Activated CD4-positive, alpha-beta T cell treated with anti-CD3 and anti-CD28 coated beads, Interleukin-10, Interleukin-2, amounts not matched to agents 100 ng/mL and 50 ng/mL, durations not matched to agents 16 hours and 8 hours (primary cell): ENCODE measurements at places on chromosomes 2 and 18.

GRCh38 chr2:231662028-231662810 lies 46.1 kb upstream of the PTMA start:
- DNase-seq, result peak; percentile 98

GRCh38 chr2:237244178-237244577 lies 158.5 kb downstream of the COPS8 start:
- DNase-seq, result no peak

DNA sequence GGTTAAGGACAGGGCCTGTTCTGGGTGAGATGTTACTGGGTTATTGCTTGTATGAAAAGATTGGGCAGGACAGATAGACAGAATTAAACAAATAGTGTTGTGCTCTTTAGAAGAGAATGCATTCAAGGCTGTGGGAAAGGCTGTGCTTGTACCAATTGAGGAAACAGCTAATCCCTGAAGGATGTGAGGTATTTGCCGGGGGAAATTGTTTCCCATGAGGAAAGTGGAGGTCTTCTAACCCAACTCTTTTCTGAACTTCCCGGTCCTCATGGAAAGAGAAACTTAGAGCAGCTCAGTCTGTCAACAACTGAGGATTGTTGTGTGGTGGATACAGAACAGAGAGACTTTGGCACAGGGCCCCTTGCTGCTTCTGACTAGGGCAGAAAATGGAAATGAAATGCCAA lies 9.5 kb downstream of the SLC1A4 start:
- no peak for DNase-seq

- no peak for DNase-seq
Observed at GRCh38 chr2:41602341-41602740, 445.5 kb upstream of the PKDCC start.

- no peak for DNase-seq
Observed at GRCh38 chr2:150971910-150972309, 289.8 kb downstream of the RBM43 start.

DNA sequence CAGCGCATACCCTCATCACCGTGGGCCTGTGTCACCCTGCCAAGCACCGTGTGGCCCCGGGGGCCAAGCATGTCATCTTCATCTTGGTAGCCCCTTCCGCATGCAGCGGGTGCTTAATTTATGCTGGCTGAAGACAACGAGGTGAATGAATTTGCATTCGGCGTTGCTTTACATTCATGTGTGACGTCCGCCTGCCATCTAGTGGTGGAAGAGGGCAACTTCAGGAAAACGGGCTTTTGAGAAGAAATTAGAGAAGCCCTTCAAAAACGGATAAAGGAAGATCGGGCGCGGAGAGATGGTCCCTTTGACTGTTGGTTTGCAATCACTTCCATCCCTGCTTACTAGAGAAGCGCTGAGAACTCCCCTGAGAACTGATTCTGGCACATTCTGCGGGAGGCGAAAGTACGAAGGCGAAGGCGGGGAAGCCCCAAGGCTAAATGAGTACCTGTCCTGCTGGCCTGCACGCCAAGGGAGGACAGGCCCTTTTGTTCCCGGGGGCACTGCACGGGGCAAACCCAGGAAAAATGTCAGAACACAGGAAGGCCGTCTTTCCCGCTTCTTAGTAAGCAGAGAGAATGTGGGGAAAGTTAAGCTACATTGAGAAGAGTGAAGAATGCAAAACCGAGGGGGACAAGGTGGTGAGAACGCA lies 145.9 kb downstream of the ZNF516 start:
- DNase-seq, result peak; percentile 73

GRCh38 chr2:71863396-71863795 lies 284.3 kb downstream of the CYP26B1 start:
- no peak for DNase-seq

DNA sequence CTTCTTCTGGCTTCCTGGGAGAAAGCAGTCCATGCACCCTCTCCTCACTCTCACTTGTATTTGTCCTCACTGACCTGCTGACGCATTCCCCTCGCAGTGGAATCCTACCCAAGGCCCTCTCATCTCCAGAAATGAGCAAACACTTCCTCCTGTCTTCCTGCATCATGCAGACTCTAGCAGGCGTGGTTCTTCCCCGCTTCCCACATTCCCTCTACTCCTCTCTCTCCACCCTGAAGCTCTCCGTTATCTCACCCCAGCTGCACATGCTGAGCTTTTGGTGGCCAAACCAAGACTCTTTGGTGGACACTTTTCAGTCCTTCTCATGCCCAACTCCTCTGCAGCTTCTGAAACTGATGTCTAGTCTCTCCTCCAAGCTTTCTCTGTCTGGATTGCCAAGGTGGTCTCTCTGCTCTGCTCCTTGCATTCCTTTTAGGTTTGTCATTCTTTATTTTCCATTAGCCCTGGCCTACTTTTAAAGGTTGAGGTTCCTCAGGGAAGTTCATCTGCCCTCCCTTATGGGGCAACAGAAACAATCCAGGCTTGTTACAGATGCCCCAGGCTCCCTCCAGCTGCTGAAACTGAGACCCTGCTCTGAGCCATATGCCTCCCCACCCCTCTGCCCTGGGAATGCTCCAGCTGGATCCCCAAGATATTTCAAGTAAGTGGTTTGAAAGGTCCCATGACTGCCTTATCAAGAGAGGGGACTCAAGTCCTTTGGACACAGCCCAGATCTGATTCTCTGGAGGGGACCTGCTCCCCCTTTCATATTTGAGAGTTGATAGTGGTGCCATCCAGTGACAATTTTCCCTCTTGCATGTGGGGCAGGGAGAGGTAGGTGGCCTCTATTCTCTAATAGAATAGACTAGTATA lies 835 bp upstream of the IL18RAP start:
- peak; percentile 66 for DNase-seq

DNA sequence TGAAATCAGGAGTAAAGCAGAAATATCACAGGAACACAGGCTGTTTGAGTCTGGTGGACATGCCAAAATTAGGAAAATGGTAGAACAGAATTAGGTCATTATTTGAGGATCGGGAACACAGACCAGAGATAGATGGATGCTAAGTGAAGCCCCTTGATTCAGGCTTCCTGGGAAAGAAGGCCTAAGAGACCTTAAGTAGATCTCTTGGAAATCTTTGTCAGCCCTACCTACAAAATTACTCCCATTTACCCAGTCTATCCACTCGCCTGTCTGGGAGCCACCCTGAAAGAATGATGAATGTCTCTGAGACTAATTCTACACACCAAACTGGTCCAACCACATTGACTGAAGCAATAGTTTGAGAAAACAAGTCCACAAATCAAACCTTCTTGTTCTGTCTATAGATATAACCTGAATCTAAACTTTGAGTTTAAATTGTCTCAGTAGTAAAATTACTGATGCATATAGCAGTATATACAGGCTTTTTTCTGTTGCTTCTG lies 36.6 kb upstream of the TANK start:
- no peak for DNase-seq

DNA sequence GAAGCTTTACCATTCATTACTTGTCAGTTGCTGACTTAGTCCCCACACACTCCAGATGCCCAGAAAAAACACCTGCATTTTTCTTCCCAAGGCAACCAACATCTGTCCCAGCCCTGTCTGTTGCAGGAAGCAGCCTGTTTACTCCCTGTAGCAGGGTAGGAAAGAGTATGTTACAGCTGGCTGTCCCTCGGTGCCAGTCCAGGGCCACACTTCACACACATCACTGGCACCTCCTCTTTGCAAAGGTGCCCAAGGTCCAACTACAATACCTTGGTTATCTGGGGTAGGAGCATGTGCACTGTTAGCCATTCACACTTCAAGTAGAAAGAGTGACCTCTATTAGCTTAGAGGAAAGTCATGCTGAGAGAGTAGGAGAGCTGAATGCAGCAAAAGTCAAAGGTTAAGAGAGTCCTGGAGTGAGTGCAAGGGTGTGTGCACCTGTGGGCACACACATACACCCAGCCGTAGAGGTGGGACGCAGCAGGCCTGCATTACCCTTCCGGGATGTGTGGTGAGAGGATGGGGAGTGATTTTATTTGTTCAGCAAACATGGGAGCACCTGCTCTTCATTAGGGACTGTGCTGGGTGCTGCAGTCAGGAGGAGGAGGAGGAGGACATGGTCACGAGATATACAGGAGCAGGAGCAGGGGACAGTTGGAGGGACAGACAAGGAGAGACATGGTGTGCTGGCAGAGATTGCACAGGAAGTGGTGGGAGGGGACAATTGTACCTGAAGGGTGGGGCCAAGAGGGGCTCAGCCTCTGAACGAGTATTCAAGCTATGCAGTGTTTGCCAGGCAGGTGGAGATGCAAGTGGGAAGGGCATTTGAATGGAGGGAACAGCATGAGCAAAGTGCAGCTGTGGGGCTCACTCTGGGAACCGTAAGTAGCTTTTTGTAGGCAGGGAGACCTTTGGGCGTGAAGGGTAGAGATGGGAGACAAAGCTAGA lies 69.8 kb downstream of the TSN start:
- DNase-seq, result no peak

DNA sequence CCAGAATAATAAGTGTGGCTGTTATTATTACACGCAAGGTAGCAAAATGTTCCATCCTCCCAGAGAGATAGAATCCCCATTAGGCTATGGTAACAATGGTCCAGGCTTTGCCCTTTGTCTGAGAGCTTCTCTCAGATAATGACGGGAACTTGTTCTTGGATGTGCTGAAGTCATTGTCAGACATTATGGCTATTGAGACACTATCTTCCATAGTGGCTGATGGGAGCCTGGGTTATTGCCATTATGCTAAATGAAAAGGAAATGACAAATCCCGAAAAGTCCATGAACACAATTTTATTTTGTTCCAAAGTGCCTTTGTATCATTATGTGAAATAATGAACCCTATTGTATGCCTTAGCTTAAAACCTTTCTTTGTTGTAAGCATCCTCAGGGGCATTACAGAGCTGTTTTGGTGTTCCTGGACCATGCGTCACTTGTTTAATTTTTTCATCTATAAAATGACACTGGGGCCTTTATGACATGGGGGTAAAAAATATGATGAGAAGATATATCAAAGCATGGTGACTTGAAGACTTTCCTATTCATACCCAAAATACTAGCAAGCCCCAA lies 218.5 kb downstream of the KCNS3 start:
- DNase-seq, result no peak

DNA sequence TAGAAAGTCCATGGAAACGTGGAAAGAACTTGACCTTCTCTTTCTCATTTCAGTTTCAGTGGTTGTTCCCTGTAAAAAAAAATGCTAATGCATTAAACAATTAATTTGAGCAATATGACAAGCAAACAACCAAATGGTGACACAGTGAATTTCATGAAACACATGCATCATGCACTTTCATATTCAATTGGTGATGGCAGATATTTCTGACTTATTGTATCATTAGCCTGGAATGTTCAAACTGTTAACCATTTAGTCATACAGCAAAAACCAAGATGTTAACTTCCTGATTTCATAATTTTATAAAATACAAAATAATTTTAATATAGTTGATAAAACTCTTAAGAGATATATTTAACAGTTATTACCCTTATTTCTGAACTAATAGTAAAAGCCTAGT lies 85.5 kb downstream of the SCN1A start:
- no peak for DNase-seq
